Astrocyte of the spinal cord (primary cell): ENCODE measurements at places on chromosomes 4 and X.
A peak's percentile ranks its signal among the peaks of the same experiment; 100 is the strongest.

GRCh38 chr4:37535872-37536271 is 150.3 kb downstream of the RELL1 start:
- DNase-seq: no peak

- DNase-seq: no peak
These were observed 9.0 kb upstream of the KLHL2 start for GRCh38 chr4:165198329-165198728.

- no peak for DNase-seq
These were observed 184.6 kb downstream of the UGT8 start for GRCh38 chr4:114783215-114783595.

GRCh38 chr4:101005659-101006058 is 341.7 kb downstream of the PPP3CA start:
- no peak for DNase-seq

DNA sequence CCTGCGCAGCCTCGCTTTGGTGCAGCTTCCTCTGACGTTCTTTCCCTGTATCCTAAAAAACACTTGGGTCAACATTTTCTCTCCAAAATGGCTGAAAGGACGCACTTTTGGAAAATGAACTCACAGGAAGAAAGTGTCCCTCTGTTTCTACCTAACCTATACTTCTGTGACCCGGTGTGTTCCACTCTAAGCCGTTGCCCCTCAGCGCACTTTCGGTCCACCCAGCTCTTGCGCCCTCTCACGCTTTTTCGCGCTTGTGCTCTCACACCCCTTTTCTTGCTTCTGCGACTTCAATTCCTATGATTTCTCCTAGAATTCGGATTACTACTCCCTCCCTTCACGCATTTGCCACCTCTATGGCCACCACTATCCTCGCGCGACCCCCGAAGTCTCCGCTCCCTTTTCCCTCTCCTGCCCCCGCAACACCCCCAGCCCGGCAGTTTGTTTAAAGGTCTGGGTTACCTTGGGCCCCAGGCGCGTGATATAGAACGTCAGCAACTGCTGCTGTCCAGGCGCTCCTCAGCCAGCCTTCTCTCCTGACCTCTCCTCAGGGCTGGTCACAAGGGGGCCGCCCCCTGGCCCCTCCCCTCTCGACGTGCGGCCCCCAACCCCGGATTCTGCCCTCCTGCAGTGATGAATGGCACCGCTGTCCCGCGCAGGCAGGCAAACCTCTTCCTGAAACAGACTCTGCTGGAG is at the start of gene USP51:
Gene USP51, minus strand, starts transcription at position 535 of the 696 bp plus-strand sequence. CDS start 909 bp downstream, outside the sequence.
- DNase-seq: peak; percentile 18

- DNase-seq: no peak
These were observed 47.9 kb upstream of the BLTP1 start for GRCh38 chr4:122104184-122104583.

GRCh38 chrX:45669715-45670340 is 469.2 kb upstream of the DIPK2B start:
- DNase-seq: peak; percentile 71

DNA sequence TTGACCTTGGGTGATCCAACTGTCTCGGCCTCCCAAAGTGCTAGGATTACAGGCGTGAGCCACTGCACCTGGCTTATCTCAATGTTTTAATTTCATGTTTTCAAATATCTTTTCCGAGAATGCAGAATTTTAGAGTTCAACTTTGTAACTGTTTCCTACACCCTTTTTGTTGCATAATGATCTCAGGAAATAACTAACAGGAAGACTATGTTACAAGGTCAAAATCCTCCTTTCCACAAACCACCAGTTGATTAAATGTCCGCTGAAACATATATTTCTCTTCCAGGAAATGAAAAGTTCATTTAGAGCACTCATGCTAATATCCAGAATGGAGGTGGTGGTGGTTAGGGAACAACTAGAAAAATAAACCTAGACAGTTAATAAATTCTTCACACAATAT is 377.8 kb downstream of the PPP4R3C start:
- no peak for DNase-seq

DNA sequence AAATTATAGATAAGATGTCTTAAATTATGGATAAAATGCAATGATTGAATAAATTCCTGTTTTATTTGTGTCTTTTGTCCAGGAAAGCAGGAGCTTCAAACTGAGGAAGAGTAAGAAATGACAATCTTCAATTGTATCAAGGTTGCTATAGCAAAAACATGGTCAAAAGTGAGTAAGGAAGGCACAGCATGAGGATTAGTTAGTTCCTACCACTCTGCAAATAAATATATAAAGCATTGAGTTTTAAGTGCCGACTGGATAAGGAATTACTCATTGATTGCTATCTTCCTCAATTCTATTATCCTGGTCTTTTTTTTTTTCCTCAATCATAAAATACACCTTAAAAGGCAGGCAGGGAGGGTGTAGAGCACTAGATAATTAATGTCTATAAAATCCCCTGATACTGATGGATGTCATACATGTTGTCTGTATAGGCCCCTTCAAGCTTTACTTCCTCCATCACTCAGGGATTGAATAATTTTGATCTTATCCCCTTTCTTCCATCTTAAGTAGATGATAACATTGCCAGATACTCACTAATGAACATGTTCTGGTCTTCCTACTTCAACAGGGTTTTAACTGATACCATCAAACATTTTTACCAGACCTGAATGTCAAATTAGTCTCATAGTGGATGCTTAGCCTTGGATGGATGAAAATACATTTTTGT is 86.6 kb downstream of the MID1 start:
- DNase-seq: no peak

DNA sequence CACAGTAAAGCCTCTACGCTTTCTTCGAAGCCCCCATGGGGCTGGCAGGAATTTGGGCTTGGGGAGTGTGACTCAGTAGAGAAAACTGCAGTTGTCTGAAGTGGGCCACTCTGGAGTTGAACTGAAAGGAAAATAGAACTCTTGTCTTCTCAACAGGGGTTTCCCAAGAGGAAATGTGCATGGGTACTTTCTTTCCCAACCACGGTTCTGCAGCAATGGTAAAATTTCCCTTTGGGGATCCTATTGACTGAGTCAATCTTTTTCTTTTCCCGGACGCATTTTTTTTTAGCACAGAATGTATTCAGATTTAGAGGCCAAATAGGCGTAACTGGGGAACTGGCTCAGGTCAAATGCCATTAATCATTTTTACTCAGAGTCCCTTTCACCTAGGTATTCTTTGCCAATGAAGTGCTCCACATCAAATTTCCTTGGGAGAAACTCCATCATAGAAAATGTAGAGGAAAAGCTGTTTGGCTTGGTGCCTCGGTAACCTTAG is 269.3 kb downstream of the STIM2 start:
- DNase-seq: peak; percentile 69

- peak; percentile 68 for DNase-seq
These were observed at the start of gene WDR45 for GRCh38 chrX:49079489-49080428. WDR45 (minus strand) TSS chrX:49079887; CDS start chrX:49078095, 1,792 bp downstream.

- no peak for DNase-seq
These were observed 227.0 kb downstream of the NR3C2 start for GRCh38 chr4:148215202-148215601.

GRCh38 chr4:139734875-139735380 is 69.3 kb downstream of the MGST2 start:
- peak; percentile 87 for DNase-seq

DNA sequence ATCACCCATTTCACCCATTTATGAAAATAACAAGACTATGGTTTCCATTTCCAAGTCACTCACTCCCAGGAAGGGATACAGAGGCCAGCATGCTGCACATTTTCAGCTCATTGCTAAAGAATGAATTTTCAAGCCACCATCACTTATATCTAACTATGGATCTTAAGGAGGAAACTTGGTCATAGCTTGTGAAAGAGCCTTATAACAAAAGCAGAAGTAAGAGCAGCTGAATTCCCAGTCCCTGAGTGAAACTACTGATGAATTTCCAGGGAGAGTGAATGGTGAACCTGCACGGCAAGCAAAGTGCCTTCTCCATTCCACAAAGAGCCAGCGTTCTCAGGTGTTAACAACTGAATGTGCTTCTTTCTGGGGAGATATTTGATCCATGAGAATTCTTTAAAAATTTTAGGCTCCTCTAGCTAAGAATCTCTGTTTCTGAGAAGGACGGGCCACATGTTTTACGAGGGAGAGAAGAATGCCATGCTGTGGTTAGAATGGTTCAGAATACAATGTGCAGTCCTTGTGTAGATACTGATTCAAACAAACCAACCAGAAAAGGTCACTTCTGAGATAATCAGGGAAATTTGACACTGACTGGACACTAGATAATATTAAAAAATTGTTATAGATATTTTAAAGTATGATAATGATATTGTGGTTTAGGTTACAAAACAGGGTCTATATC is 24.0 kb downstream of the BTC start:
- DNase-seq: no peak

DNA sequence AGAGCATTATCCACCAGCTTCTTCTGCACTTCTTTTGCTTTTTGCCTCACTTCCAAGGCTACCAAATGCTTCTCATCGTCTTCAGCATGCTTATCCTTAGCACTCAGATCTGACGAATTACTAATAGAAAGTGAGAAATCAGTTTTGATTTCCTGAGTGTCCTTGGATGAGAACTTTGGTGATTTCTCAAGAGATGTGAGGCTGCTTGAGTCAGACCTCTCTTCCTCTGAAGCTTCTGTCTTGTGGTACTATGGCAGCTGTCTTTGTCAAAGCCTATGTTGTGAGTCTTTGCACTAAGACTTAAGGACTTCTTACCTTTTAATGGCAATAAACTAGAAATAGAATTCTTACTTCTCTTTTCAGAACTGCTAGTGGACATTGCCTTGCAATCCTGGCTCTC is 169.9 kb downstream of the CPE start:
- no peak for DNase-seq

- no peak for DNase-seq
These were observed 91.0 kb downstream of the FREM3 start for GRCh38 chr4:143609492-143609891.

GRCh38 chrX:19133231-19133630 is 11.0 kb upstream of the ADGRG2 start:
- no peak for DNase-seq

DNA sequence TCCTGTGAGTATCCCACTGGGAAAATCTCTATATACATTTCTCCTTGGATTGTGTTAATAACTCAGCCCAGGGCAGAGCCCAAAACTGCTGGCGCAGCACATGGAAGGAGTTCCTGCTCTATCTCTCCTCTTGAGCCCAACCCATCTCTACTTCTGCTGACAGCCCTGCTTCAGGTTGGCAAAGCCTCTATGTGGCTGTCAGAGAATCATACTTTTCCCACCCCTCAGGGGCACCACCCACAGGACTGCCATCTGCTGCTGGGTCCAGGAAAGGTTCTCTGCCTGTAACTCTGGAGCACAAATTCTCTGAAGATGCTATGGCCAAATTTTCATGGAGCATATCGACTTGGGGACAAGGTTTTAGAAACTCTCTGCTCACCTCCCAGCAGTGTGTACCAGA is 278.5 kb upstream of the EMCN start:
- no peak for DNase-seq

DNA sequence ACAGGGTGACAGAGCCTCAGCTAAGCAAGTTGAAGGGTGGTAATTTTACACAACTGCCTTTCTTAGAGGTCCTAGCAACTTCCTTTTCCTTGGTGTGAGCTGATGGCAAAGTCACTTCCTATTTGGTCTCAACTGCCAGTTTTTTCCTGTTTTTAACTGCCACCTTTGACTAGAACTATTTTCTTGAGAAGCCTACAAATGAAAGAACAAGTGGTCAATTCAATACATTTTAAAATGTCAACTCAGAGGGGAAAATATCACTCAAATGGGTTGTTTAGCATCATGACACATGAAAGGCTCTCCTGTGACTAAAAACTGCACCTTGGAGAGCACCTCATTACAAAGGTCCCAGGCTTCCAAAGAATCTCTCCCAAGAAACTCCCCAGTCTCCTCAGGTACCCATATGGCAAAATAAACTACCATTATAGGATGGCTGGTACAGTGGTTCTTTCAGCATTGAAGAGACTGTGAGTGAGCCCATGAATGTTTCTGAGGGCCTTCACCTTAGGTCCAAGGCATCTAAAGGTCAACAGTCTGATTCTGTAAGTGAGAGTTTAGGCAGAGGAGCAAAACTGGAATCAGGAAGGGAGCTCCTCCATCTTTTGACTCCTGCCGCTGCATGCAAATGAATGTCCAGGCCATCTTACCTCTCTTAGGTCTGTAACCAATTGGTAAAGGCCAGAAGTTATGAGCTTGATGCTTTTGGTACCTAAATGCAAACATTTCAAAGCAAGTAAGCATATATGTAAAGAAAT is 5.5 kb upstream of the STK26 start:
- DNase-seq: no peak

DNA sequence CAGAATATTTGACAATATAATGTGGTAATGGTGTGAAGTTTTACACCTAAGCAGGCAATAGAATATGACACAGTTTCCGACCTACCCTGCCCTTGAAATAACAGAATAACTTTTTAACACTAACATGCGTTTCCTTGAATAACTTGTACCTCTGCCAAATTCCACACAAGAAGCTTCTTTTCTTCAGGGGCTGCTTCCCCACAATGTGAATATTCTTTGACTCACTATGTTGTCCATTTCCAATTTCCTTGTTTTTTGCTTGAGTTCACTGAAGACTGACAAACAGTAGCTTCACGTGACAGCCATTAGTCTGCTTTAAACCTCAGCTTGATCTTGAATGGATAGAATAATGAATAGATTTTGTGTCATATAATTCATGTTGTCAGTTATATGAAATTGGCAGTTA is 14.3 kb downstream of the SHROOM3 start:
- DNase-seq: peak; percentile 57

GRCh38 chr4:104743215-104743653 is 248.5 kb upstream of the CXXC4 start:
- no peak for DNase-seq

- no peak for DNase-seq
These were observed 1066.0 kb downstream of the FSTL5 start for GRCh38 chr4:161097821-161098220.

DNA sequence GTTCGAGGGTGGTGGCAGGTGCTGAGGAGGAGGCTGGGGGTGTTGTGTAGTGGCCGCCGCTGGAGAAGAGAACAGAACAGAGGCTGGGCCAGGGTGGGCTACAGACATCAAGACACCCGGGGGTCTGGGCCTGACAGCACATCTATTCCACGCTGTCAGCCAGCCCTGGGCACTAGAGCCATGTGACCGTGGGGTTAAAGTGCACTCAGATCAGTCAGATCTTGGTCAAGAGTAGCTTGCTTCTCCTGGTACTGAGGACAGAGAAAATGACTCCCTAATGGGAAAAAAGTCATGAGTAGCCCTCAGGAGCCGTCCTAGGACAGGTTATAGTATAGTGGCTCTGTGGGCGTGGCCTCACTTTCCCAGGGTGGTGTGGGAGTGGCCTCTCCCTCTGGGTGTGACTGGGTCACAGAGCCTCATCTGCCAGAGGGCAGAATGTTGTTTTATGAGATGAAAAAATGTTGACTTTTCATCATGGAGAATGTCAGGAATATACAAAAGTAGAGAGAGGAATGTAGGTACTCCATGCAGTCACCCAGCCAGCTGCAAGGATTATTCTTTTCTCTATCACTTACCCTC is 19.4 kb downstream of the TRMT44 start:
- DNase-seq: no peak

GRCh38 chr4:113116414-113117357 is 67.2 kb downstream of the ANK2 start:
- peak; percentile 29 for DNase-seq

DNA sequence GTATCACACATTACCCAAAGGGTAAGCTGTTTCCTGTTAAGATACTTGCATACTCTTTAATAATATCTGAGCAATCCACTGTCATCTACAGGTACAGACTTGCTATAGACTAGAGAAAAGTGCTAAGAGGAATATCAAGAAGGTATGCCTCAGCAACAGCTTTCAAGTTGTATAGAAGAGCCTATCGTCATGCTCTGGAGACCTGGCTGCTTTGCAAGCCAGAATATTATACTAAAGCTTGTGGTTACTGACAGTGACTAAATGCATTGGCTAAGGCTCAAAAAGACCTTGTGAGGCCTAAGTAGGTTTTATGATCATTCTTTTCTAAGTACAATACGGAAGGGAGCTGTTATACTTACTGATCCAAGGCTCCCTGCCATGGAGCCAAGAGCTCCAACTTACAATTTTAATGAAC is 11.3 kb downstream of the LAMP2 start:
- peak; percentile 84 for DNase-seq
